Activated CD8-positive, alpha-beta T cell treated with anti-CD3 and anti-CD28 coated beads for 36 hours (primary cell): ENCODE measurements at places on chromosomes 11 and 22. TPM values are rescaled to one million over a fixed set of nuclear protein-coding genes. Genes with fewer than 3 reads are reported as not detected.
A peak's percentile ranks its signal among the peaks of the same experiment; 100 is the strongest.

DNA sequence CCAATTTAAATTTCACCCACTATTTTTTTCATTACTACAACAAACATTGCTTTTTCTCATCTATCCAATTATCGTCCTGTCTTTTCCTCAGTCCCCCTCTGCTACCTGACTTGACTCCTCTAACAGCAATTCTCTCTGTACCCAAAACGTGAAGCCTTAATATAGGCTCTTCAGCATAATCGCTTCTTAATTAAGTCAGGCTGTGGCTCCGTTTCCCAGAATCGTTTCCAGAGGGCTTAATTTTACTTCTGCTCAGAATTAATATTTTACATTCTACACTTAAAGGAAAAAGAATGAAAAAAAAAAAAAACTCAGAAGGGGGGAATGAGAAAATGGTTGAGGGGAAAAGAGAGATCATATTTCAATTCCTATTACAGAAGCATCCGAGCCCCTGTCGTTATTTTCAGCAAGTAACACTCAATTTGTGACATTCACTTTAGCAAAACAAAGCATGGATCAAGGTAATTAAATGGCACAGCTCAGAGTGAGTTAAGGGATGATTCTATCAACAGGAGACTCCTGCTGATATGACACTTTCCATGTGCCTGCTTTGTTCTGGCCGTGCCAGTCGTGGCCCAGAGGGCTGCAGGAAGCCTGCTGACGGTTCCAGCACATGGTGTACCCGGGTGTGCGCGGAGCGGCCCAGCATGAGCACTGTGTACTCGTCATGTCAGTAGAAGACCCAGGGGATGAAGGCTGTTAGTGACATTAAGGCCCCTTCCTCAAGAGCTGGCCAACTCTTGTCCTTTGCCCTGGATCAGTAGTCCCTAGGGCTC lies 272.5 kb downstream of the NTM start:
- H3K4me1 ChIP-seq: no peaks in the 10 kb centered on the region
- H3K36me3 ChIP-seq: no peaks in the 10 kb centered on the region
- H3K27ac ChIP-seq: no peak overlapping the region
- H3K27me3 ChIP-seq: no peaks in the 10 kb centered on the region

CATSPERZ gene
- total RNA-seq: not detected

DNA sequence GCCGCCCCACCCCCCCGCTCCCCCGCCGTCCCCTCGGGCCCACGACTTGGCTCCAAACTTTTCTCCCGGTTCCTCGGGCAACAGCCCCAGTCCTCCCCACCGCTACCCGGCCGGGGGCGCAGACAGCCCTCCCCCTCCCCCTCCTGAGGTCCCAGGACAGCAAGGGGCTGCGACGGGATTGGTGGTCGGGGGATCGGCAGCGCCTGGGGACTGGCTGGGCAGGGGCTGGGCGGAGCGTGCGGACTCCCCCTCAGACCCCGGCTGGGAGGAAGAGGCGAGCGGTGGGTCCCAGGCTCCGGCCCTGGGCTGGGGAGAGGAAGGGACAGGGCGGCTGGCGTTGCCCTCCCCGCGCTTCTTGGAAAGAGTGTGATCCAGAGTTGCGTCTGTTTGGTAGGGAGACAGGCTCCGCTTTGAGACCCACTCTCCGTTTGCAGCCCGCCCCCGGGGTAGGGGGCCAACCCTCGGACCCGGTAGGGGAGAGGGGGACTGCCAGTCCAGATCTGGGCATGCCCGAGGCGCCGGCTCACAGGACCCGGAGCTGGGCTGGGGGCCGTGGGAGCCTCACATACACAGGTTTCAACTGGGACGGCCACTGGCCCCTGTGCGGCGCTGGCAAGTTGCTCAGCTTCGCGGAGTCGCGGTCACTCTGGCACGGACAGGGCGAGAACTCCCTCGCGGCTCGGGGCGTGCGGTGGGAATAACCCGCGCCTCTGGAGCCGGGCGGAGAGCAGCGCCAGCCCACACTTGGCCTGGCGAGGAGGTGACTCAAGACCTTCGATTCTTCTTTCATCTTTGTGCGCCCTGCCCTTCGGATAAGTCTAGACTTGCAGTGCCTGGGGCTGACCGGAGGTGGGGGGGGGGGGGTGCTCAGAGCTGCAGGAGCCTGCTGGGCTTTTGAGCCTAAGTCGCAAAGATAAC lies 999 bp downstream of the TSKU start:
- no peak for DNase-seq
- H3K4me3 ChIP-seq: peak overlapping the region; percentile 70
- peaks cover 32% of the 10 kb centered on the region for H3K27me3 ChIP-seq

- H3K27ac ChIP-seq: no peak overlapping the region
- no peaks in the 10 kb centered on the region for H3K36me3 ChIP-seq
- DNase-seq: no peak
- no peak overlapping the region for H3K4me3 ChIP-seq
- no peaks in the 10 kb centered on the region for H3K4me1 ChIP-seq
Observed at GRCh38 chr11:111089759-111090158, 155.8 kb upstream of the POU2AF2 start.

DNA sequence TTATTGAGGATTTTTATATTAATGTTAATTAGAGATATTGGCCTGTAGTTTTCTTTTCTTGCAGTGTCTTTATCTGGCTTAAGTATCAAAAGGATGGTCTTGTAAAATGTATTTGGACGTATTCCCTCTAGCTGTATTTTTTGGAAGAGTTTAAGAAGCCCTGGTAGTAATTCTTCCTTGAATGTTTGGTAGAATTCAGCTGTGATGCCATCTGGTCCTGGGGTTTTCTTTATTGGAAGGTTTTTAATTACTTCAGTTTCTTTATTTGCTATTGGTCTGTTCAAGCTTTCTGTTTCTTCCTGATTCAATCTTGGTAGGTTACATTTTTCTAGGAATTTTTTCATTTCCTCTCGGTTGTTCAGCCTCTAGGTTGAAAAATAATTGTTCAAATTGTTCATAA lies 255.0 kb upstream of the TBCEL start:
- no peaks in the 10 kb centered on the region for H3K4me1 ChIP-seq
- H3K4me3 ChIP-seq: no peak overlapping the region
- peaks cover 20% of the 10 kb centered on the region for H3K27me3 ChIP-seq
- DNase-seq: no peak

GRCh38 chr11:99325847-99326246 lies 305.1 kb downstream of the CNTN5 start:
- H3K4me1 ChIP-seq: no peaks in the 10 kb centered on the region
- no peaks in the 10 kb centered on the region for H3K36me3 ChIP-seq
- H3K27ac ChIP-seq: no peak overlapping the region
- no peak overlapping the region for H3K4me3 ChIP-seq
- no peaks in the 10 kb centered on the region for H3K27me3 ChIP-seq

DNA sequence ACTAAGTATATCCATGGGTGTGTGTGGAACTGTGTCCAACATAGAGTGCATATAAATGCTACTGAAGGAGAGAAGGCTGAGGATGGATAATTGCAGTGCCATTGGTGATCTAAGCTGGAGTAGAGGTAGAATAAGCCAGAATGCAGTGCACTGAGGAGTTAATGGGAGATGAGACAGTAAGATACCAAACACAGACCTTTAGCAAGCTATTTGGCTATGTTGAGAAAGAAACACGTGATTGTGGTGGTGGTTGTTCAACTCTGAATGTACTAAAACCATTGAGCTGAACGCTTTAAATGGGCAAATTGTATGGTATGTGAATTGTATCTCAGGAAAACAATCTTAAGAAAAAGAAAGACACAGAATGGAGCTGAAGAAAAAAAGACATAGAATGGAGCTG lies 22.8 kb downstream of the JAML start:
- H3K36me3 ChIP-seq: peaks cover 27% of the 10 kb centered on the region
- H3K4me1 ChIP-seq: peaks cover 48% of the 10 kb centered on the region
- DNase-seq: no peak

RIMBP3C gene
- not detected for total RNA-seq

PHF21B gene
- total RNA-seq: 0.92 TPM

DNA sequence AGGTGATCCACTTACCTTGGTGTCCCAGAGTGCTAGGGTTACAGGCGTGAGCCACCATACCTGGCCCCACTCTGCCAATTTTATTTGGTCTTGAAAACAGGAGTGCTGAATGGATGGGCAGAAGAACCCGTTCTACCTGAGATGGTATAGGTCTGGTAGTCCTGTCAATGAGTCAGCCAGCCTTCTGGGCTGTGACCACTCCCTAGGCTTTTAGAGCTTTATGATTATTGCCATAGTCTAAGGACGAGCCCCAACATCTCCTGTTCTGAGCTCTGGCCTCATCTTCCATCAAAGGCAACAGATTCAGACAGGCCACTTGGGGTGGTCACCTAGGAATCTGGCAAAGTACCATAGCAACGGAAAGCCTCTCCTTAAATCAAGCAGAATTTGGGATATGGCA lies 11.5 kb downstream of the ZDHHC5 start:
- H3K27me3 ChIP-seq: no peaks in the 10 kb centered on the region
- H3K4me3 ChIP-seq: no peak overlapping the region
- H3K36me3 ChIP-seq: peaks cover 54% of the 10 kb centered on the region
- no peak overlapping the region for H3K27ac ChIP-seq
- no peak for DNase-seq

DNA sequence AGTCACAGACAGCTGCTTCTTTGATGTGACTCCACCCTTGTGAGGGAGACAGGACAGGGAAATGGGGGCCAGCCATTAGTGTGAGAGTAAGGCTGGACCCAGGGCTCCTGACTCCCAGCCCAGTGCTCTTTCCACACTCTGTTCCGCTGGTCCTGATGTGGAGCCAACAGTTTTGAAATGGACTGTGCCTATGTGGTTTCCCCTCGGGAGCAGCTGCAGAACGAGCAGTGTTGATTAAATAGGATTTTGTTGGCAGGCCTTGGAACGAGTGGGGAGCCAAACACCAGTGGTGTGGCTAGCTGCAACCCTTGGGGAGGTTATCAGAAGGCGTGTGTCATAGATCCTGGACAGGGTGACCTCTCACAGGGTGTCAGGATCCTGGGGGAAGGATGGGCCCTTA lies 66.5 kb upstream of the AMPD3 start:
- no peak for DNase-seq
- no peak overlapping the region for H3K27ac ChIP-seq
- H3K4me3 ChIP-seq: no peak overlapping the region
- H3K27me3 ChIP-seq: peaks cover 29% of the 10 kb centered on the region
- no peaks in the 10 kb centered on the region for H3K36me3 ChIP-seq

- no peak overlapping the region for H3K27ac ChIP-seq
- H3K4me3 ChIP-seq: no peak overlapping the region
- no peaks in the 10 kb centered on the region for H3K27me3 ChIP-seq
- H3K36me3 ChIP-seq: no peaks in the 10 kb centered on the region
- no peaks in the 10 kb centered on the region for H3K4me1 ChIP-seq
Observed at GRCh38 chr11:100825626-100826025, 138.5 kb downstream of the ARHGAP42 start.

LMNTD2 gene
- 1.3 TPM for total RNA-seq

CXCR5 gene
- total RNA-seq: 0.92 TPM

GRCh38 chr11:801097-801780 lies 3.2 kb upstream of the SLC25A22 start:
- peaks cover 2% of the 10 kb centered on the region for H3K36me3 ChIP-seq
- no peak overlapping the region for H3K4me3 ChIP-seq
- no peak for DNase-seq
- H3K4me1 ChIP-seq: peaks cover 6% of the 10 kb centered on the region
- no peaks in the 10 kb centered on the region for H3K27me3 ChIP-seq

OR56A4 gene
- total RNA-seq: not detected

DNA sequence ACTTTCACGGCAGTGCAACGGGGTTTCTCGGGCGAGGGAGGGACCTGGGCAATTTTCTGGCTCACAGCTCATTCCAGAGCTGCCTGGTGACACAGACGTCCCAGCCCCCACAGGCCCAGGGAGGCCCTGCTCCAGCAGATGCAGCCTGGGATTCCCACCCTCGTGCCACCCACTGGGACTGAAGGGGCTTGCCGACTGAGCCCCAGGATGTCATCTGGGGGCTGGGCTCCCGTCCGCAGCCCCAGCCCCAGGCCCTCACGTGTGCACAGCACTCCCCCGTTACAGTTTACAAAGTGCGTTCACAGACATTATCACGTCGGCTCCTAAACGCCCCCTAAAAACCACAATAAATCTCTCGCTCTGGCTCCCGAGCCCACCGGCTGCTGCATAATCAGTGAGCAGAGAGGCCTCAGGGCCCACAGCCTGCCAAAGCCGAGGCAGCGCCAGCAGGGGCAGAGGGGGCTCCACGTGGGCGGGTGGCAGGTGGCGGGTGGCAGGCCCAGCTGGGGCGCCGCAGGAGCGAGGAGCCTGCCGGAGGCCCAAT lies 76.9 kb upstream of the TCF20 start:
- H3K27me3 ChIP-seq: peaks cover 2% of the 10 kb centered on the region
- H3K4me3 ChIP-seq: no peak overlapping the region
- H3K36me3 ChIP-seq: no peaks in the 10 kb centered on the region
- peaks cover 8% of the 10 kb centered on the region for H3K4me1 ChIP-seq

- H3K27ac ChIP-seq: no peak overlapping the region
- no peaks in the 10 kb centered on the region for H3K4me1 ChIP-seq
- H3K36me3 ChIP-seq: no peaks in the 10 kb centered on the region
- H3K4me3 ChIP-seq: no peak overlapping the region
- no peak for DNase-seq
Observed at GRCh38 chr11:102626676-102627075, 1.5 kb upstream of the MMP20 start.

FOLH1 gene
- total RNA-seq: not detected

BTBD18 gene
- not detected for total RNA-seq

DNA sequence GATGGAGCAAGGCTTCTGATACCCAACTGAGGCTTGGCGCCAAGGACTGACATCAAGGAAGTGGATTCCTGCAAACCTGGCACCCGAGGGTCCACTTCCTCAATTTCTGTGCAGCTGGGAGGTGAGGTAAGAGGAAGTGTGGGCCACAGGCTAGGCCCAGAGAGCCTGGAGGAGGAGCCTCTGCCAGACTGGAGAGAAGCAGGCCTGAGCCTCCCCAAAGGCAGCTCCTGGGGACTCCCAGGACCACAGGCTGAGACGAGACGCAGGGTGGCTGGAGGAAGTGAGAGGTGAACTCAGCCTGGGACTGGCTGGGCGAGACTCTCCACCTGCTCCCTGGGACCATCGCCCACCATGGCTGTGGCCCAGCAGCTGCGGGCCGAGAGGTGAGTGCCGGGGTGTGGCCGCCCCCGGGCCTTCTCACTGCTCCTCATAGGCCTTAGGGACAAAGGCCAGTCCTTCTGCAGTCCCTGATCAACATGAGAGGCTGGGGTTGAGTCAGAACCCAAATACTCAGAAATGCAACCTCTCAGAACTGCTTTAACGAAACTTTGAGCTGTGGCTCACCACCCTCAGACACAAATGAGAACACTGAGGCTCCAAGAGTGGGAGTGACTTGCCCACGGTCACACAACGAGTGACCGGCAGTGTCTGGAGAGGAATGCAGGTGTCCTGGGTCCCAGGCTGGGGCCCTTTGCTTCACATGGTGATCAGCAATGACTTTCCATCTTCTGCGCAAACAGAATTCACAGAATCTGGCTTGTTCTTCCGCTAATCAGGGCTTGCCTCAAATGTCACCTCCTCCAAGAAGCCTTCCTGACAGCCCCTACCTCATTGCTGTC lies at the start of gene NCF4:
Gene NCF4, plus strand, starts transcription at position 186 of the 839 bp plus-strand sequence. Its CDS starts 166 bp downstream, at position 352.
- peak within 1 kb of the TSS; percentile 96 for H3K27ac ChIP-seq
- no peaks in the 10 kb centered on the region for H3K36me3 ChIP-seq
- DNase-seq: peak; percentile 75
- H3K27me3 ChIP-seq: peaks cover 4% of the 10 kb centered on the region

- H3K4me1 ChIP-seq: no peaks in the 10 kb centered on the region
- H3K27me3 ChIP-seq: no peaks in the 10 kb centered on the region
- H3K27ac ChIP-seq: no peak overlapping the region
Observed at GRCh38 chr11:92311616-92312449, 87.2 kb downstream of the FAT3 start.

- peaks cover 33% of the 10 kb centered on the region for H3K4me1 ChIP-seq
- no peaks in the 10 kb centered on the region for H3K27me3 ChIP-seq
- H3K36me3 ChIP-seq: peaks cover 36% of the 10 kb centered on the region
- peak overlapping the region; percentile 80 for H3K4me3 ChIP-seq
- peak overlapping the region; percentile 92 for H3K27ac ChIP-seq
- no peak for DNase-seq
Observed at GRCh38 chr22:39905687-39906086, 4.8 kb downstream of the GRAP2 start.

GRCh38 chr22:29788339-29789279 lies 21.4 kb downstream of the UQCR10 start:
- H3K27me3 ChIP-seq: no peaks in the 10 kb centered on the region
- DNase-seq: no peak
- H3K4me1 ChIP-seq: no peaks in the 10 kb centered on the region
- H3K4me3 ChIP-seq: no peak overlapping the region
